ENCODE measurements at places on chromosomes 6 and 20. TPM values are rescaled to one million over a fixed set of nuclear protein-coding genes. Genes with fewer than 3 reads are reported as not detected.

KHDC1 gene
- 6.9 TPM for polyA plus RNA-seq

DACT2 gene
- polyA plus RNA-seq: 22.2 TPM

PPIL6 gene
- polyA plus RNA-seq: 15.4 TPM

SLC22A16 gene
- polyA plus RNA-seq: 1.3 TPM

OTOR gene
- polyA plus RNA-seq: not detected

RIPOR2 gene
- polyA plus RNA-seq: 7.1 TPM

ULBP1 gene
- polyA plus RNA-seq: 0.99 TPM

CASS4 gene
- polyA plus RNA-seq: 3.8 TPM

SALL4 gene
- 4.0 TPM for polyA plus RNA-seq

PAK5 gene
- polyA plus RNA-seq: 0.34 TPM

ZC3H12D gene
- 0.14 TPM for polyA plus RNA-seq

DNA sequence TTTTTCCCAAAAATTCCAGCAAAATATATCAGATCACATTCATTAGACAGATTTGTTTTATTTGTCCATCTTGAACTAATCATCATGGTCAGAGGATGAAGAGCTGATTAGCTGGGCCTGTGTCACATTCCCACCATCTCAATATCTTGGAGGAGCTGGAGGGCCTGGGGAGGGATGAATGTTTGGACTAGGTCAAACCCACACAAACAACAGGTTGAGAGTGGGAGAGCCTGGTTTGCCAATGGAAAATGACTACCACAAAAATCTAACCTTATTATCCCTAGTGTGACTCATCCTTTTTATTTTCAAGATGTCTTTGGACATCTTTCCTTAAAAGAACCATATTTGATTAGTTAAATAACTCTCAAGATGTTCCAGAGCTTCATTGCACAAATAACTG lies 242.4 kb downstream of the OGFRL1 start:
- no peak for DNase-seq

- no peak for DNase-seq
Measured at GRCh38 chr6:163883984-163884383, 469.5 kb downstream of the QKI start.

GRCh38 chr6:40721271-40721952 lies 134.2 kb upstream of the LRFN2 start:
- DNase-seq: no peak

- no peak for DNase-seq
Measured at GRCh38 chr20:17636523-17637412, 45.3 kb downstream of the RRBP1 start.

- DNase-seq: no peak
Measured at GRCh38 chr6:121319112-121319553, 15.1 kb downstream of the TBC1D32 start.

GRCh38 chr6:40054186-40054585 lies 119.9 kb upstream of the MOCS1 start:
- no peak for DNase-seq

GRCh38 chr6:140732155-140732554 lies 1357.7 kb upstream of the CITED2 start:
- no peak for DNase-seq

- DNase-seq: no peak
Measured at GRCh38 chr20:17572034-17572638, 2.3 kb downstream of the DSTN start.

- DNase-seq: no peak
Measured at GRCh38 chr6:26502626-26503025, 2.5 kb downstream of the BTN1A1 start.

- DNase-seq: no peak
Measured at GRCh38 chr6:105651969-105652368, 249.1 kb upstream of the PREP start.

GRCh38 chr20:8427419-8428040 lies 295.5 kb downstream of the PLCB1 start:
- no peak for DNase-seq

GRCh38 chr6:165704045-165704748 lies 41.2 kb upstream of the PDE10A start:
- DNase-seq: no peak

- DNase-seq: no peak
Measured at GRCh38 chr6:33251395-33252012, 20.2 kb downstream of the VPS52 start.

GRCh38 chr6:113671421-113671820 lies 185.7 kb upstream of the MARCKS start:
- no peak for DNase-seq

GRCh38 chr6:167141667-167142432 lies 15.9 kb downstream of the GPR31 start:
- DNase-seq: no peak

- DNase-seq: no peak
Measured at GRCh38 chr6:104613416-104614001, 246.2 kb downstream of the HACE1 start.

DNA sequence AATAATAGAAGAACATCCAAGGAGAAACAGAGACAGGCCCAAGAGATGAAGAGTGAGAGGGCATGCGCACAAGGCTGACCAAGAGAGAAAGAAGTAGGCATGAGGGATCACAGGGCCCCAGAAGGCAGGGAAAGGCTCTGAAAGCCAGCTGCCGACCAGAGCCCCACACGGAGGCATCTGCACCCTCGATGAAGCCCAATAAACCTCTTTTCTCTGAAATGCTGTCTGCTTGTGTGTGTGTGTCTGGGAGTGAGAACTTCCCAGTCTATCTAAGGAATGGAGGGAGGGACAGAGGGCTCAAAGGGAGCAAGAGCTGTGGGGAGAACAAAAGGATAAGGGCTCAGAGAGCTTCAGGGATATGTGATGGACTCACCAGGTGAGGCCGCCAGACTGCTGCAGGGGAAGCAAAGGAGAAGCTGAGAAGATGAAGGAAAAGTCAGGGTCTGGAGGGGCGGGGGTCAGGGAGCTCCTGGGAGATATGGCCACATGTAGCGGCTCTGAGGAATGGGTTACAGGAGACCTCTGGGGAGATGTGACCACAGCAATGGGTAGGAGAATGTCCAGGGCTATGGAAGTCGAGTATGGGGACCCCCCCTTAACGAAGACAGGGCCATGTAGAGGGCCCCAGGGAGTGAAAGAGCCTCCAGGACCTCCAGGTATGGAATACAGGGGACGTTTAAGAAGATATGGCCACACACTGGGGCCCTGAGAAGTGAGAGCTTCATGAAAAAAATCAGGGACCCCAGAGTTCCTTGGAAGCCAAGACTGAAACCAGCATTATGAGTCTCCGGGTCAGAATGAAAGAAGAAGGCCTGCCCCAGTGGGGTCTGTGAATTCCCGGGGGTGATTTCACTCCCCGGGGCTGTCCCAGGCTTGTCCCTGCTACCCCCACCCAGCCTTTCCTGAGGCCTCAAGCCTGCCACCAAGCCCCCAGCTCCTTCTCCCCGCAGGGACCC lies 981 bp upstream of the TNF start:
- no peak for DNase-seq

DNA sequence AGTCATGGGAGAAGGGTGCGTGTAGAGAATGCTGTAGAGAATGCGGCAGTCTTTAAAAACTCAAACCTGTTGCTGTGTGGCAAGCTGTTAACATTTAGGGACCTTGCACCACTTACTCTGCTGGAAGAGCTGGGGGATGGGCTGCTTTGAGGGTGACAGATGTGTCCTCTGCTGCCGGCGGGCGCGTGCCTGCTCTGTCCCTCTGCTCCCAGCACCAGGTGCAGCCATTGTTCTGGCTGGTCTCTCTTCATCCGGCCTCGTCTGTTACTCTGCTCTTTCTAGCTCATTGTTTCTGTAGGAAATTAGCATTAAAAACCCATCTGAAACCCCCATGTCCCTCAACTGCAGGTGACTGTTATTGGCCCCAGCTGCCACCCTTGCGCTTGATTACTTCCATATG lies 78.5 kb downstream of the CBFA2T2 start:
- no peak for DNase-seq
